Osteocyte (in vitro differentiated cells): ENCODE measurements at places on chromosomes 12 and 14. TPM values are rescaled to one million over a fixed set of nuclear protein-coding genes. Genes with fewer than 3 reads are reported as not detected.

- no peak for DNase-seq
Observed at GRCh38 chr12:128057586-128057985, 209.4 kb upstream of the TMEM132C start.

DNA sequence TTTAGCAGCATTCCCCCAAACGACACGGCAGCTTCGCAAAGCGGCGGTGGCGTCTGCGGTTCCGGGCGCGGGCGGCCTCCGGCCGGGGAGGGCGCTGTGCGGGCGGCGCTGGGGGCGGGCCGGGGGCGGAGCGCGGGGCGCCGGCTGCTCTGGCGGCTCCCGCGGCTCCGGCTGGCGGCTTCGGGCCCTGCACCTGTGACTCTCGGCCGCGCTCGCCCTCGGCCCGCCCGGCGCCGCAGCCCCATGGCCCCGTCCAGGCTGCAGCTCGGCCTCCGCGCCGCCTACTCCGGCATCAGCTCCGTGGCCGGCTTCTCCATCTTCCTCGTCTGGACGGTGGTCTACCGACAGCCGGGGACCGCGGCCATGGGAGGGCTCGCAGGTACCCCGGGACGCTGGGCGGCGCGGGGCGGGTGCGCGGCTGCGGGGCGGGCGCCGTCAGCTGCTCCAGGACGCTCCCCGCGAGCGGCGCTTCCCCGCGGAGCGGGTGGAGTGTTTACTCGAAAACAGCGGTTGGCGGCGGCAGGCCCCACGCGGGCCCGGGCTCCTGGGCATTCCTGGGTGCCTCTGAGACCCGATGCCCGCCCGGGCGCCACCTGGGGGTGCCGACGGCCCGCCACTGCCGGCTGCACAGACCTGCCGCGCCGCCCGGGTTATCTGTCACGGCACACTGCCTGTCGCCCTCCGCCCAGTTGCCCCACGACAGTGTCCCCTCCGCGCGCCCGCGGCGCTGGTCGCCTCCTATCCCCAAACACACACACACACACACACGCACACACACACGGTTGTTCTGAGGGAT, at the start of gene SLC48A1:
Gene SLC48A1, plus strand, starts transcription at position 177 of the 796 bp plus-strand sequence. Its CDS starts 67 bp downstream, at position 244.
- peak; percentile 90 for DNase-seq

GRCh38 chr12:45322810-45323209, 106.9 kb downstream of the ANO6 start:
- no peak for DNase-seq

DNA sequence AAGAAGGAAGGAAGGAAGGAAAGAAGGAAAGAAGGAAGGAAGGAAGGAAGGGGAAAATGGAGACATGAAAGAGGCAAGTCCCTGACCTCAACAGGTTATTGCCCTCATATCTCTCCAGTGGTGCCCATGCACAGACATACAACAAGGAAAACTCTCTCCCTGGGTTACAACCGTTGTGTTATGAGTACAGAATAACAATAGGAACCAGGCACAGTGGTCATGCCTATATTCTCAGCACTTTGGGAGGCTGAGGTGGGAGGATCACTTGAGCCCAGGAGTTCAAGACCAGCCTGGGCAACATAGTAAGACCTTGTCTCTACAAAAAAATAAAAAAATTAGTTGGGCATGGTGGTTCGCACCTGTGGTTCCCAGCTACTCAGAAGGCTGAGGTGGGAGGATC, 139.4 kb upstream of the HMGA2 start:
- DNase-seq, result no peak

DNA sequence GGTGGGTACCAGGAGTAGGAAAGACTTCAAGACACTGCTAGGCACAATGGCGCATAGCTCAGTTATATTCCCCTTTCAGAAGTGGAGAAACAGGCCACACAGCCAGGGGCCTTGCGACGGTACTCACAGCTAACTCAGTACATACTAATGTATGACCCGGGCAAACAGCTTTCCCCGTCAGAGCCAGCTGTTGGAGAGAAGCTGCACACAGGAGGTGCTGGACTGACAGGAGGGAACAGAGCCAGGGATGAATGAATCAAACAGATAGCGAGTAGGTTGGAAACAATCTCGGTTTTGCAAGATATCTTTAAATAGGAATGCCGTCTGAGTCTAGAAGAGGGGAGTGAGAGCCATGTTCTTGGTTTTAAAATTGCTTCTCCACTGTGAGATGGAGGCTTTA, 45.5 kb downstream of the PRIMA1 start:
- no peak for DNase-seq

Gene CLMN
- 5.1 and 5.4 TPM in 2 replicates for total RNA-seq

Gene OVCH1
- total RNA-seq, result 0.46 and 0.52 TPM in 2 replicates
